ENCODE measurements at places on chromosomes 12 and 14.

GRCh38 chr14:21263284-21264024, 5.8 kb downstream of the HNRNPC start:
- DNase-seq, result no peak

DNA sequence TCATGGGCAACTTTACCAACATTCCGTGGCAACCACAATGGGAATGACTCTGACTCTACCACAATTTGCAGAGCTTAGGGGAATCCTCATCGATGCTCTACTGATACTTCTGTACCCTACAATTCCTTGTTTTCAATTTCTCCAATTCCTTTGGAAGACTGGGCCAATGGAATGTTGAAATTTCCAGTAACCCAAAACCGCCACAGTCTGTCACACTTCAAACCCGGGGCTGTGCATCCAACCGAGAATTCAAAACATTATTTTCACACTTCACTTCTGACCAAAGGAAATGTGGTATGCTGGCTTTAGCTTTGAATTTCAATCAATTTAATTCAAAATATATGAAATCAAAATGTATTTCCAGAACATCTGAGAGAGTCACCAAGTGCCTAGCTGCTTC, 951.4 kb downstream of the VRK1 start:
- no peak for DNase-seq

DNA sequence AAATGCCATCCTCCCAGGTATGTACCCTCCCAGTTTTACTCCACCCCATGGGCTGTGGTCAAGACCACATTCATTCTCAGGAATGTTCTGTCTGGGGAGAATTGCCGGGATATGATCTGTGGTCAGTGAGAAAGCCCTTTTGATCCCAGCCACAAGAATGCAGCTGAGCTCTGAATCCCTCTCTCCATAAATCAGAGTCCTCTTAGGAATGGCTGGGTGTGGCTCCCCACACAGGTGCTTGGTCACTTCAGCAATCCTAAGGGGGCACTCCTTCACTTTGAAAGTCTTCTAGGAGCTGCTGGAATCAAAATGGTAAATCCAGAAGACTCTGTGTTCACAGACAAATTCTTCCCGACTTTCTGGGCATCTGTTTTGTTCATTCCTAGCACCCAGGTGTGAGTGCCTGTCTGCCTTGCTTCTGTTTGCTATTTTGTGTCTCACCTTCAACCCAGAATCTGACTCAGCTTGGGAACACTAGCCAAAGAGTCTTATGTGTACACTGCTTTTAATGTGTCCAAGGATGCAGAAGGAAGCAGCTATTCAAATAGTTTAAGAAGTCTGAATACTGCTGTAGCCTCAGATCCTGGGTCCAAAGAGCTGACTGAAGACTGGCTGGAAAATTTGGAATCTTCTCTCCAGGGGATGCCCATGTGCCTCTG, 144.6 kb upstream of the CDKN3 start:
- DNase-seq, result no peak

DNA sequence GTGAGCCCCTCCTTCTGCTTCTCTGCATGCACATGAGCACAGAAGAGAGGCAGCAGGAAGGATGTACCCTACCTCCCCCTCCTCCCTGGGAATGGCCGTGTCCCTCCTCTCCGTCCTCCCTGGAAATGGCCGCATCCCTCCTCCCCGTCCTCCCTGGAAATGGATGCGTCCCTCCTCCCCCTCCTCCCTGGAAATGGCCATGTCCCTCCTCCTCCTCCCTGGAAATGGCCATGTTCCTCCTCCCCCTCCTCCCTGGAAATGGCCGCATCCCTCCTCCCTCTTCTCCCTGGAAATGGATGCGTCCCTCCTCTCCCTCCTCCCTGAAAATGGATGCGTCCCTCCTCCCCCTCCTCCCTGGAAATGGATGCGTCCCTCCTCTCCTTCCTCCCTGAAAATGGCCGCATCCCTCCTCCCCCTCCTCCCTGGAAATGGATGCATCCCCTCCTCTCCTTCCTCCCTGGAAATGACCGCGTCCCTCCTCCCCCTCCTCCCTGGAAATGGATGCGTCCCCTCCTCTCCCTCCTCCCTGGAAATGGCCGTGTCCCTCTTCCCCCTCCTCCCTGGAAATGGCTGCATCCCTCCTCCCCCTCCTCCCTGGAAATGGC, 428.6 kb downstream of the AACS start:
- DNase-seq, result no peak

- no peak for DNase-seq
Observed at GRCh38 chr12:6360080-6360571, 15.2 kb downstream of the SCNN1A start.

DNA sequence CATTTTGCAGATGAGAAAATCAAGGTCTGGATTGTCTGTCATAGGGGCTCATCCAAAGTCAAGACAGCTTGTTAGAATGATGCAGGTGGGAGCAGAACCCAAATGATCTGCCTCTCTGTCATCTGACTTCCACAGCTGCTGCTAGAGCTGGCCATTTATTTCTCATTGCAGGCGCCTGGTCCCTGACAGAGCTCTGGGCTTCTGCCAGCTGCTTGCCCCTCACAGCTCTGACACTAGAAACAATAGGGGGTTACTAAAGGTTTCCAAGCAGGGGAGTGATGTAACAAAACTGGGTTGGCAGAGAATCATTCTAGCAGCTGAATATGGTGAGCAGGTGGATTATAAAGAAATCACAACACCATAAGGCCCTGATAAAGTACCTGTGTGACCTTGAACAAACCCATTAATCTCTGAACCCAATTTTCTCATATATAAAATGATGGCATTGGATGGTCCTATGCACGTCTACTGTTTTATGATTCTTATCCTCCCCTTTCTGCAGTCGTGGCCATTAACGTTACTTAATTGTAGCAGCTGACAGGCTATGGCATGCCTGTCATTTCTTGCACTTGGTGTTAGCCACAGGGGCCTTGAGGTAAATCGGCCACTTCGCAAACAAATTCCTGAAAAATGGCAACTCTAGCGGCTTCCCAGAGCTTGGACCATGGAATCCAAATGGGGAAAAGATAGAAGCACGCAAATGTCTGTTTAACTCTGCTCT, 134.6 kb downstream of the RMST start:
- no peak for DNase-seq

GRCh38 chr12:59672273-59672672, 76.4 kb downstream of the SLC16A7 start:
- DNase-seq, result no peak

GRCh38 chr14:65003394-65003793, 16.7 kb downstream of the FNTB start:
- DNase-seq, result no peak

GRCh38 chr12:52402873-52403540, 3.1 kb downstream of the KRT82 start:
- no peak for DNase-seq

GRCh38 chr12:76560086-76560491, 518 bp upstream of the OSBPL8 start:
- DNase-seq, result no peak
